Left kidney (tissue), 8 donors: ENCODE measurements at places on chromosomes 5 and 9. TPM values are rescaled to one million over a fixed set of nuclear protein-coding genes. Genes with fewer than 3 reads are reported as not detected.

CXCL14 gene
- 23.0 TPM for polyA plus RNA-seq

NRARP gene
- 5.1 TPM for polyA plus RNA-seq

RLN1 gene
- polyA plus RNA-seq: 0.52 TPM

NR6A1 gene
- 1.7 TPM for polyA plus RNA-seq

- no peak for DNase-seq
Measured at GRCh38 chr5:431711-432050, 11.3 kb upstream of the EXOC3 start.

GRCh38 chr5:54018438-54018837 lies 291.9 kb downstream of the ARL15 start:
- DNase-seq: no peak

DNA sequence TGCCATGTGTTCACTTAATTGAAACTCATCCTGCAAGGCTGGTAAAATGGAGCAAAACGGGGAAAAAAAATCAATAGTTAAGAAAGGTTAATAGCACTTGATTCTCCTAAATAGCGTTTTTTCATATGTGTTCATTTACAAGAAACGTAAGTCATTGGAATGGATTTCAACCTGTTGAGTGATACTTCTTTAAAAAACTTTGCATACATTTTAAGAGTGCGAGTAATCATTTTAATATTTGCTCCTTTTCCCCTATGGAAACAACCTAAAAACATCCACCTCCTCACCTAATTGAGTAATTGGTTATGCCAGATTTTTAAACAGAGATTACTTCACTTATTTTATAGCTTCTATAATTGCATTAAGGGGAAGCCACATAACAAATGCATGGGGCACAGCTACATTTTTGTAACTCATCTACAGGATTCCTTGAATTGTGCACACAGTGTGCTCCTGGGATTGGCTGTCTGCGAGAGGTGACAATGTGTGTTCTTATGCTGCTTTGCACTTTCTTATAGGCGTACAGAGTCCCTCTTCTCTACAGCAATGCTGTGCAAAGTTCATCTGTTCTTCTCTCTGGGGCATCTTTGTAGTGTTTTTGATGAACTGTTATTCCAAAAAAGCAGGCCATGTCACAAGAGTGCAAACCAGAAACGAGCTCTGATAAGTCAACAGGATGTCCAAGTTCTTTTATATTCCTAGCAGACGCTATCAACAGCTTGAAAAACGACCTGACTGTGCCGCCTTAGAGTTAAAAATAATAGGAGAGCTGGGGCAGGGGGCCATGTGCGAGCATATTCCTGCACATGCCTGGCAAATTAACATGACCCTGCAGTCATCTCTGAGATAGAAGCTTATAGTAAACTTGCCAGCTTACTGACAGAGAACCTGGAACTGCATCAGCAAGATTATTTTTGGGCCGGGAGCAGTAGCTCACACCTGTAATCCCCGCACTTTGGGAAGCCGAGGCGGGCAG lies 117.9 kb downstream of the GOLPH3 start:
- no peak for DNase-seq

- no peak for DNase-seq
Measured at GRCh38 chr9:87375397-87376073, 122.1 kb upstream of the DAPK1 start.

DNA sequence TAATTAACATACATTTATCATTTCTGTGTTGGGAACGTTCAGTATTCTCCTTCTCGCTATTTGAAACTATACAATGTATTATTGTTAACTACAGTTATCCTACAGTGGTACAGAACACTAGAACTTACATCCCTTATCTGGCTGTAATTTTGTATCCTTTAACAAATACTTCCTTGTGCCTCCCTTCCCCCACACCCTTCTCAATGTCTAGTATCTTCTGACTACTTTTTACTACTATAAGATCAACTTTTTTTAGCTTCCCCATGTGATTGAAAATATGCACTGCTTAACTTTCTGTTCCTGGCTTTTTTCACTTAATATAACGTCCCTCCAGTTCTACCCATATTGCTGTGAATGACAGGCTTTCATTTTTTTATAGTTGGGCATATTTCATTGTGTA lies 253.5 kb downstream of the RAB3C start:
- DNase-seq: no peak

- DNase-seq: no peak
Measured at GRCh38 chr5:133311176-133311575, 259.4 kb downstream of the HSPA4 start.

- no peak for DNase-seq
Measured at GRCh38 chr5:34618371-34619065, 37.6 kb upstream of the RAI14 start.

SH3GL2 gene
- polyA plus RNA-seq: 5.3 TPM

NRG2 gene
- polyA plus RNA-seq: 0.88 TPM

DNA sequence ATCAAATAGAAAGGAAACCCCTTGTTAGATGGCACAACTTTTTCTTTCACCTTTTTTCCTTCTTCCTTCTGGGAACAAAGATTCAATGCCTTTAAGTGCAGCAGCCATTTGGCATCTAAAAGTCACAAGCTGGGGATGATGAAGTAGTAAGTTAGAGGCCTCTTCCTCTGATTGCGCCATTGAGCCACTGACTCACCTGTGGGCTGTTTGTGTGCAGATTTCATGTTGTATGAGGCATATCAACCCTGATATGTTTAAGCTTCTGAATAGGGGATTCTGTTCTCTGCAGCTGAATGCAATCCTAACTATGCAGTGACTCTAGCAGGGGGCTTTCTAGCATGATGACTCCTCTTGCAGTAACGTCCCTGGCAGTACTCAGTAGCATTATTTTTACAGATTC lies 599.9 kb downstream of the CSNK1G3 start:
- DNase-seq: no peak

DOCK8 gene
- 15.2 TPM for polyA plus RNA-seq

DNA sequence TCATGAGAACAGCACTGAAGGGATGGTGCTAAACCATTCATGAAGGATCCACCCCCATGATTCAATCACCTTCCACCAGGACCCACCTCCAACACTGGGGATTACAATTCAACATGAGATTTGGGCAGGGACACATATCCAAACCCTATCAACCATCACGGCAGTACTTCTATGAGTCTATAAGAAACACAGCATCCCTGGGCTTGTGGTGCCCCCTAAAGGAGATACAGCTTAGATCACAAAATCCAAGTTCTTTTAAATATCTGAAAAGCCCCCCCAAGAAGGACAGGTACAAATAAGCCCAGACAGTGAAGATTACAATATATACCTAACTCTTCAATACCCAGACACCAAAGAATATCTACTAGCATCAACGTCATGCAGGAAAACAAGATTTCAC lies 233.7 kb upstream of the ADRA1B start:
- DNase-seq: no peak

SPATA24 gene
- polyA plus RNA-seq: 12.7 TPM

DNA sequence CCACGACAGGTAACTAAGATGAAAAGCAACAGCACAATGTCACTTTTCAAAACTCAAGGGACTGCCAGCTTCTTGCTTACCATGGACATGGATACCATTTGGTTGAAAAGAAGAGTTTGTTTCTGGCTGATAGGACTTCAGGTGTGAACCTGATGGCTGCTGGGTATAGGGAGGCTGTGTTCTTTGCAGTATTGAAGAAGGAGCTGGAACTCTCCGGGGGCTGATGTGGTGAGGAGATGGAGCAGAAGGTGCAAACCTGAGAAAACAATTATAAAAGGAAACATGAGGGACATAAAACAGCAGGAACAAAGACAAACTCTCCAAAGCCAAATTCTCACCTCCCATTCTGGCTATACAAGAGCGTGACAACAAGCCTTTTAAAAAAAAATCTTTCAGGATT lies 330.1 kb upstream of the RFX3 start:
- DNase-seq: no peak

DNA sequence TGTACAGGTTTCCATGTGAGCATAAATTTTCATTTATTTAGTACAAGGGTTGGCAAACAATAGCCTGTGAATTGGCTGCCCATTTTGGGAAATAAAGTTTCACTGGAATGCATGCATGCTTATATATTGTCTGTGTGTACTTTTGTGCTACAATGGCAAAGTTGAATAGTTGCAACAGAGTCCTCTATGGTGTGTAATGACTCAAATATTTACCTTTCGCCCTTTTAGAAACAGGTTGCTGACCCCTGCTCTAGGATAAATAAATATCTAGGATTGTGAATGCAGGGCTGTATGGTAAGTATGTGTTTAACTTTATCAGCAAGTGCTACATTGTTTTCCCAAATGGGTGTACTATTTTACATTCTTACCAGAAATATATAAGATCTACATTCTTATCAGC lies 47.2 kb downstream of the XRCC4 start:
- no peak for DNase-seq

DNA sequence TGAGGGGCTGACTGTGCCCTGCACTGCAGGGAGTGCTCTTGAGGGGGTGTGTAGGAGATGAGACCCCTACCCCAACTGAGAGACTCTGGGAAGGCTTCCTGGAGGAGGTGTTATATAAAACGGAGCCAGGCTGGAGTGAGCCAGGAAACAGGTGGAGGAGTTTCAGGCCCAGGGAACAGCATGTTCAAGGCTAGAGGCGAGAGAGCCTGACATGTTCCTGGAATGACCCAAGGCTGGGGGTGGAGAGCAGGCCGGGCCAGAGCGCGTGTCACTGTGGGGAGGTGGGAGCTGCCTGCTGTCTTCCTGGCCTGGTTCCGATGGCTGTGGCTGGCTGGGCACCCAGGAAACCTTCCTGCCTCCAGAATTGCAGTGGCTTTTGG lies 48.7 kb downstream of the RXRA start:
- DNase-seq: no peak

DNA sequence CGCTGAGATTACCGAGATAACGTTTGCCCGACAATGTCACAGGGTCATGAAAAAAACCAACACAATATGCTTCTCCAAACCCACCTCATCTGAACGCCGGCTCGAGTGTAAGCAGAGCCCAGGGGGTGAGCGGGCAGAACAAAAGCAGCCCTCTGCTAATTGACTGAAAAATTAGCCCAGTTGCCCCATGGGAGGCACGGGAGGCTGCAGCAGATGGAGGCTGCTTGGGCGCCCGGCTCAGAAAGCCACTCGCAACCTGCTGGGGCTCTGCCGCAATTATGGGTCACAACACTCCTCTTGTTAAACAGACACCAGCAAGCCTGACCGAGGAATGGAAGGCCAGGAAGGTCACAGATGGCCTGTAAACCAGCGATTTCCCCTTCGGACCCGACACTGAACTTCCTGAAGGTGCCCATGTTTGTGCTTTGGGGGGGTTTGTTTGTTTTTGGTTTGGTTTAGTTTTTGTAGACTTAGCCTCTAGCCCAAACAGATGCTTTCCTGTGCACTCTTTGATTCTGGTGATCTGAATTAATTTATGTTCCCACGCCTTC lies 104.6 kb upstream of the IRX1 start:
- DNase-seq: no peak

DNA sequence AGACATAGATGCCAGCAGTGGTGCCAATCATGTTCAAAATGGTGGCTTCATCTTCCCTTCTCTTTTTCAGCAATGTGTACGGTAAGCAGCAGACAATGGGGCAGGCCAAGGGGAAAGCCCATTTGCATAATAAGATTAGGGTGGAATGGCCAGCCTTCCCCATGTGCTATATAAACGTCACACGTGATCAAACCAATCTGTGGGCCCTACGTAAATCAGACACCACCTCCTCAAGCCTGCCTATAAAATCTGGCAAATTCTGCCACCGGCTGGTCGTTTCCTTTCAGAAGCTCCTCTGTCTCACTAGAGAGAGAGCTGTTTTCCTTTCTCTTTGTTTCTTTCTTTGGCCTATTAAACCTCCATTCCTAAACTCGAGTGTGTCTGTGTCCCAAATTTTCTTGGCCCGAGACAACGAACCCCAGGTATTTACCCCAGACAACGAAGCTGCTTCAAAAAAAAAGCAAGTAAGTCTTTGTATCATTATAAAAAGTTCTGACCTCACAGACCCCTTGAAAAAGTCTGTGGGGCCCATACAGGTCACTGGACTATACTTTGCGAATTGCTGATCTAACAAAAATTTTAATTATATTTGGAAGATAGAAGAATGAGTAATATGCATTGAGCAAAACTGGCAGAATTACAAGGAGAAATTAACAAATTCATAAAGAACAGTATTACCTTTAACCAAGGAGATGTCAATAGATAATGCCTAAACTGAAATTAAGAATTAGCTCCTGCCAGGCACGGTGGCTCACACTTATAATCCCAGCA lies 15.2 kb downstream of the ZBTB5 start:
- DNase-seq: no peak
